ENCODE measurements at places on chromosomes 7 and 10.

- no peak for DNase-seq
Observed at GRCh38 chr10:111600772-111601171, 523.9 kb downstream of the ADRA2A start.

- no peak for DNase-seq
Observed at GRCh38 chr10:93491602-93492121, 4.8 kb upstream of the CEP55 start.

DNA sequence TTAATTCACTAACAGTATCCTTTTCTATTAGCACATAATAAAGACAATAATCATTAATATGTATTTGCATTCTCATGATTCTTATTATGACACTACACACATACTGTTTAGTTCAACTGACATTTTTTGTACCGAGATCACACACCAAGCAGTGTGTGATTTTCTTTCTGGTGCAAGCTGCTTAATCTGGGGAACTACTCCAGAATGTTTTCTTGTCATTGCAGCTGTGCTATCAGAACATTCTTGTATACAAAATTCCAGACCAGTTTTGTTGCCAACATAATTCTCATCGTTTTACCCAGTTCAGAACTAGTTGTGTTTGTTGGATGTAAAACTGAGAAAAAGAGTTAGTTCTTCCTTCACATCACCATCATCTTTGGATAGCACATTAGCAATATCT is 37.4 kb downstream of the VKORC1L1 start:
- no peak for DNase-seq

GRCh38 chr10:30062090-30062489 is 2.7 kb upstream of the JCAD start:
- DNase-seq: no peak

- DNase-seq: no peak
Observed at GRCh38 chr7:117759950-117760640, 113.1 kb downstream of the CTTNBP2 start.

DNA sequence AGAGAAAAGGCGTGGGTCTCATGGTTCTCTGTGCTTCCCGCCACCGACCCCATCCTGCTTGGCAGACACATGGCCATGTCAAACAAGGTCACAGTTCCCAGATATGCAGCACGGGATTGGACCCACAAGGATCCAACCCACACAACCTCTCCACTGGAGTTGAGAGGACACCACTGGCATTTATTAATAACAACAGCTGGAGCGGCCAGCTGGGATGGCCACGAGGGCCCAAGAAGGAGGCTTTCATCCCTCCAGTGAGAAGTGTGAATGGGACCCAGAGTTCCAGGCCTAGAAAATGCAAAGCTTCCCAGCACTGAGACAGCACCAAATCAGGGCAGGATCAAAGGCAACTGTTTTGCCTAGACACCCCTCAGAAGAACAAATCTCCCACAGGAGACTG is 31.5 kb downstream of the FGFR2 start:
- no peak for DNase-seq

DNA sequence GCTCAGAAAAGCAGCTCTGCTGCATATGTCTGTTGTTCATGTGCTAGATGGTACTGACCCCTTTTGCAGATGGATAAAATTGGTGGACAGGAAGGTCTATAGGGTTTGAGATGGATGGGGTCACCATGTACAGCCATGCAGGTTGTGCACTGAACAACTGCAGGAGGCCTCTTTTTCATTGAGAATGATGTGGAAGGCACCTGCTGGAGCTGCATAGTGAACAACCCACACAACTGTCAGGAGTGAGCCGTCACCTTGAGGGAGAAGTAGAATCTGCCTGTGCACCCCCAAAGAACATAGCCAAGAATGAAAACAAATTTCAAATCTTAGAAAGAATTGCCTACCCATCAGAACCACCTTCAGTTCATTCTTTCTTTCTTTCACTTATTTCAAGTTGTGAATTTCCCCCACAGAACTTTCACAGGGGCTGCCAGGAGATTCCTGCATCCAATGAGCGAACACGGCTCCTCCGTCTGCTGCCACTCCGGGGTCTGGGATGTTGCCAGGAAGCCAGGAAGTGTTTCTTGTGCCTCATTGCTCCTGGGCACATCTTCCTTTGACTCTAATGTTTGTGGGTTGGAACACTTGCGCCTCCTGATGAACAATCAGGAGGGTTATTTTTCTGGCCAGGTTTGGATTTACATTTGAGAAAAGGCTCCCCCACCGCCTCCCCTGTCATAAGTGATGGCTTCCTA is 53.7 kb upstream of the DOCK1 start:
- DNase-seq: no peak

DNA sequence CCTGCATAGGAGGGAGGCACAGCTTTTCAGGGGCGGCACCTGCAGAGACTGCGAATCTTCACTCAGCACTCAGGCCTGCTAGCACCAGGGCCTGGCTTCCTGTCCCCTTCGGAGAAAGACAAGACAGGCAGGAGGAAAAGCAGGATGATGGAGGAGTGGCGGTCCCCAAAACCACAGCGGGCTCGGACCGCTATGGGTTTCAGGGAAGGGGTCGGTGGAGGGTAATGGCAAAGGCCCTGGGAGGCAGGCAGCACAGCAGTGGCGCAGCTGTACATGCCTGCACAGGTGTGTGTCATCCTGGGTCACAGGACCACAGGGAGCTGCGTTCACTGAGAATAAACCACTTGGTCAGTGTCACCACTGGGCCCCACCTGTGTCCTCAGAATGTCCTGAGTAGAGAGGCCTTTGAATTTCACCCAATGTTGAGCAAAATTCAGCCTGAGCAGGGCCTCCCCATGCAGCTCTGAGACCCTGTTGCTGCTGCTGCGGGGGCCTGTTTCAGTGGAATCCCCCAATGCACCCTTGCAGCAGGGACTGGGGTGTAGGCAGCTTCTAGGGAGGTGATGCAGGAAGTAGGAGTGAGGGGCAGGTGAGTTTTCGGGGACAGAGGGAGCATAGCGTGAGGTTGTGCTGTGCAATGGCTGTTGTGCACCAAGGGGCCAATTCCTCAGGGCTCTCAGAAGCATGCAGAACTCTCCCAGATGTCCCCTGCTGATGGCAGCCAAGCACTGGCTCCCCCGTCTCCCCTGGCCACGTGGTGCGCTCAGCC is 90.6 kb upstream of the PPP2R2D start:
- no peak for DNase-seq

GRCh38 chr10:110163841-110164240 is 43.6 kb upstream of the MXI1 start:
- DNase-seq: no peak

GRCh38 chr10:110009736-110010475 is 2.1 kb downstream of the ADD3 start:
- DNase-seq: peak; percentile 29

GRCh38 chr10:102832987-102833386 is 4.2 kb downstream of the CYP17A1 start:
- no peak for DNase-seq

DNA sequence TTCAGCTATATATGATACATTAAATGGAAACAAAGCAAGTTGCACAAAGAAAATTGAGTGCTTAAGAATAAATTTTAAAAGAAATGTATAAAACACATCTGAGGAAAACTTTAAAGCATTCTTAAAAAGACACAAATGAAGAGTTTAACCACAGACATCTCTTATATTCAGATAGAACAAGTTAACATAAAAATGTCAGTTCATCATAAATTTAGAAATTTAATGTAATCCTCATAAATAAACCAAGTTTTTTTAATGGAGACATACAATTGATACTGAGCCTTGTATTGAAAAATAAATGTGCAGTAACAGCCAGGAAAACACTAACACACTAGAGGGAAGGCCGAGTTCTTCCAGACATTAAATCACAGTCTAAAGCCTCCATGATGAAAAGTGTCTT is 243.9 kb upstream of the MKLN1 start:
- DNase-seq: no peak

GRCh38 chr10:87594864-87595263 is 64.8 kb upstream of the PAPSS2 start:
- no peak for DNase-seq

- no peak for DNase-seq
Observed at GRCh38 chr10:63760034-63760707, 239.0 kb downstream of the REEP3 start.

GRCh38 chr7:146090023-146090645 is 26.5 kb upstream of the CNTNAP2 start:
- no peak for DNase-seq

All from activated naive CD4-positive, alpha-beta T cell treated with anti-CD3 and anti-CD28 coated beads, Interleukin-2, amount 50 U/mL, for 16 hours (primary cell).